ENCODE measurements at places on chromosomes 3 and 15.

GRCh38 chr15:41331833-41332193 is 578 bp downstream of the OIP5 start:
- DNase-seq = no peak

DNA sequence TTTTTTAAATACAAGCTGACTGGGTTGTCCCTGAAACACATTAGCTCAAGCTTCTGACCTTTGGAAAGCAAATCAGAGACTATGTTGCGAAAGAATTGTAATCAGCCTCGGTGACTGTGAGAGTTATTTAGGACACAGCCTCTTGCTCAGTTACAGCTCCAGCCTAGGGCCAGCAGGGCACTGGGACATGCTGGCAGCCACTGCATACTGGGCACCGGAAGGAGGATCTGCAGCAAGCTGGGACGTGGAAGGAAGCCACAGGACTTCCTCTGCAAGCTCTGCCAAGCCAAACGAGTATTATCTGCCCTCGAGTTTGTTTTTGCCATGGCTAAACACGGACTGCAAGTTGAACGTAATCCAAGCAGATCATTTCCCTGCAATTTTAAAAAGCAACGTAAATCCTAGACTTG is 24.4 kb upstream of the COPG1 start:
- DNase-seq = peak; percentile 14

- no peak for DNase-seq
These were observed 507 bp upstream of the MRPL3 start for GRCh38 chr3:131503320-131503635.

- DNase-seq = no peak
These were observed 294.4 kb upstream of the TPM1 start for GRCh38 chr15:62748196-62748595.

DNA sequence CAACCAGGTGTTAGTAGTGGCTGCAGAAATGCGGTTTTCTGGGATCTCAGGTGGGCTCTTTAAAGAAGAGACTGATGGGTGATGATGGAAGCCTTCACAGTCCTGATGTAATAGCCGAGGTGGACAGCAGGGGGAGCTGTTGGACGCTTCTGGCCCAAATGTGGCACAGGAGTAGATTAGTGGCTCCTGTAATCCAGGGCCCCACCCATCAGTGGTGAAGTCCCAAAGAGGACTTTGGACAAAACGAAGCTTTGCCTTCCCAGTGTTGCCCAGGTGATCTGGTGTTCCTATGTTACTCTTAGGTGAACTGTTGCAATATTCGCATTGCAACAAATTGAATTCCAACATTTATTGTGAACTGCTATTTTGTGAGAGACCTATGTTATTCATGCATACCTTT is 31.8 kb upstream of the MYZAP start:
- no peak for DNase-seq

GRCh38 chr15:69504352-69505040 is 51.9 kb downstream of the RPLP1 start:
- DNase-seq = no peak

GRCh38 chr3:107208796-107209195 is 168.4 kb upstream of the CCDC54 start:
- no peak for DNase-seq

- no peak for DNase-seq
These were observed 18.5 kb upstream of the KLHL25 start for GRCh38 chr15:85813234-85813633.

- no peak for DNase-seq
These were observed 14.1 kb downstream of the ZDHHC3 start for GRCh38 chr3:44961888-44962287.

- no peak for DNase-seq
These were observed 227.6 kb downstream of the ADAMTS9 start for GRCh38 chr3:64460141-64460730.

DNA sequence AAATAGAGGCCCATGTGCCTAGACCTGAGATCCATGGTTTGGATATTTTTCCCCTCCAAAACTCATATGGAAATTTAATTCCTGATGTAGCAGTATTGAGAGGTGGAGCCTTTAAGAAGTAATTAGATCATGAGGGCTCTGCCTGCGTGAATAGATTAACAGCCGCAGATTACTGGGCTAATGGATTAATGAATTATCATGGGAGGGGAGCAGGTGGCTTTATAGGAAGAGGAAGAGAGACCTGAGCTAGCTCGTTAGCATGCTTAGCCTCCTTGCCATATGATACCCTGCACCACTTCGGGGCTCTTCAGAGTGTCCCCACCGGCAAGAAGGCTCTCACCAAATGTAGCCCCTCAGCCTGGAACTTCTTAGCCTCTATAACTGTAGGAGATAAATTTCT is 15.8 kb downstream of the ARHGEF26 start:
- DNase-seq = no peak

DNA sequence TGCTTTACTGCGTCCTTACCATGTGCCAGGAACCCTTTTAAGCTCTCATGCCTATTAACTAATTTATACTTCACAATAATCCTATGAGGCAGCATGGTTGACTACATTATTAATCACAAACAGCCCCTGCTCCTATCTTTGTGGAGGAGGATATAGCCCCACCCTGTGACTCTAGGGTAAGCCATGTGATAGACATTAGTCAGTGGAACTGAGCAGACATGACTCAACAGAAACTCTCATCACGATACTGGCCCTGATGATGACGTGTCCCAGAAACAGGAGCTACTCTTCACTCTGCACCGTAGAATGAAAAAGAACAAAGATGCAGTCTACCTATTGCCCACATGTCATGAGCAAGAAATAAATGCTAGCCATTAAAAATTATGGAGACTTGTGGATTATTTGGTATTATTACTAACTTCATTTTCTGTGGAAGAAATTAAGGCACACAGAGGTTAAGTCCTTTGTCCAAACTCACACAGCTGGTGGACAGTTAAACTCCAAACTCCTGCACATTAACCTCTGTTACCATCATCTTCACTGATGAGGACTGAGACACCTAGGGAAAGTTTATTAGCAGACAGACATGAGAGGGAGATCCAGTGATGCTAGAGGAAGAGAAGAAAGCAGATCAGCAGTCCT is 51.2 kb downstream of the CFAP20DC start:
- DNase-seq = no peak

- DNase-seq = no peak
These were observed 40.4 kb upstream of the LIMD1 start for GRCh38 chr3:45554006-45554666.

DNA sequence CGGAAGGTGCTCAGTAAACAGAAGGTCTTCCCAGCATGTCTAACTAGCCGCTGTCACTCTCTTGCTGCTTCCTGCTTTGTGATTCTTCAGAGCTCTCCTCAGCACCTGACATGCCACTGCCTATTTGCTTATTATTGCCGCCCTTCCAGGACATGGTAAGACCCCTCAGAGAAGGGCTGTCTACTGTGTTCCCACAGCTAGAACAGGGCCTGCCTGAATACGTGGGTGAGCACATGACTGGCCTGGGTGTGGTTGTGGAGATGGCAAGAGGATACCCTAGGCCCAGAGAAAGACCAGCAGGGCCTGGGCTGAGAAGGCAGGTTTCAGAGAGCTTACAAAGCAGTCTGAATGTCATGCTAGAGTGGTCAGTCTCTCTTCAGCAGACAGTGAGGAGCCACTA is 2.4 kb upstream of the EPHB1 start:
- DNase-seq = no peak

DNA sequence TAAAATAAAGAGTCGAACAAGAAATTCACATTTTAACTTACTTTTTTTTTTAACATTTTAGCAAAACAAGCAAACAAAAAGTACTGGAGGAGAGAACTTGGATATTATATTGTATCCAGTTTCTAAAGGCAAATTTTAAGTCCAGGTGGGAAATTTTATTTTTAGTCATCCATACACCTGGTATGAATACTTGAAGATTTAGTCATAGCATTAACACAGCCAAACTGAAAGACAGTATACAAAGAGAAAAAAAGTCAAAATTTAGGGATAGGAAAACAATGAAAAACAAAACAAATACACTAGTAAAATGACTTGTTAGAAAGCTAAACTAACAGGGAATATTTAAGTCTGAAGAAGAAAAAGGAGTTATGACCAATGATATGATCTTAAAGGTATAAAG is 69.1 kb downstream of the PROS1 start:
- no peak for DNase-seq
